ENCODE measurements at places on chromosomes 5 and 9. TPM values are rescaled to one million over a fixed set of nuclear protein-coding genes. Genes with fewer than 3 reads are reported as not detected.

DNA sequence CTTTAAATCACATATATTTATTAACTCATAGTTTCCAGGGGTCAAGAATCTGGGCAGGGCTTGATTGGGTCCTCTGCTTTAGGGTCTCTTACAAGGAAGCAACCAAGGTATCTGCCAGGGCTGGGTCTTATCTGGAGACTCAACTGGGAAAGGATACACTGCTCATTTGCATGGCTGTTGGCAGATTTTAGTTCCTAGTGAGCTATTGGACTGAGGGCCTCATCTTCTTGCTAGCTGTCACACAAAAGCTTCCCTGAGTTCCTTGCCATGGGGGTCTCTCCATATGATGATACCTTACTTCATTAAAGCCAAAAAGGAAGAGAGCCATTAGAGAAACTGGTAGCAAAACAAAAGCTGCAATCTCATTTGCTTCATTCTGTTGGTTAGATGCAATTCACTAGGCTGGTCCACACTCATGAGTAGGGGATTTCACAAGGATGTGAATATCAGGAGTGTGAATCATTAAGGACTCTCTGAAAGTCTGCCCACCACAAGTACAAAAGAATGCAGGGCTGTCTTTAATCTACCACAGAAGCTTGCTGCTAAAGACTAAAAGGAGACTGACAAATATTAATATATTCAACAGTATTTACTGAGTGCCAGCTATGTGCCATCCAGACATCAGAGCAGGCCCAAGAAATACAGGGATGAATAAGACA lies 42.0 kb upstream of the TIMD4 start:
- DNase-seq, result no peak

DNA sequence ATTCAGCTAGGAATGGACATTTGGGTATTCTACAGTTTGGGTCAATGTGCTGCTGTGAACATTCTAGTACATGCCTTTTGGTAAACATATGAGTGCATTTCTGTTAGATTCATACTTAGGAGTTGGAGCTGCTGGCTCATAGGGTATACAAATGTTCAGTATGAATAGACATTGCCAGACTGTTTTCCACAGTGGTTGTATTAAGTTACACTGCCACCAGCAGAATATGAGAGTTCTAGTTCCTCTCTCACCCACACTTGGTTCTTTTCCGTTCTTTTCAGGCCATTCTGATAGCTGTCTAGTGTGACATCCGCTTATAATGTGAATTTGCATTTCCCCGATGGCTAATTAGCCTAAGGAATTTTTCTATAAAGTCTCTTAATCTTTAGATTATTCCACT lies 25.0 kb downstream of the STOM start:
- no peak for DNase-seq

DNA sequence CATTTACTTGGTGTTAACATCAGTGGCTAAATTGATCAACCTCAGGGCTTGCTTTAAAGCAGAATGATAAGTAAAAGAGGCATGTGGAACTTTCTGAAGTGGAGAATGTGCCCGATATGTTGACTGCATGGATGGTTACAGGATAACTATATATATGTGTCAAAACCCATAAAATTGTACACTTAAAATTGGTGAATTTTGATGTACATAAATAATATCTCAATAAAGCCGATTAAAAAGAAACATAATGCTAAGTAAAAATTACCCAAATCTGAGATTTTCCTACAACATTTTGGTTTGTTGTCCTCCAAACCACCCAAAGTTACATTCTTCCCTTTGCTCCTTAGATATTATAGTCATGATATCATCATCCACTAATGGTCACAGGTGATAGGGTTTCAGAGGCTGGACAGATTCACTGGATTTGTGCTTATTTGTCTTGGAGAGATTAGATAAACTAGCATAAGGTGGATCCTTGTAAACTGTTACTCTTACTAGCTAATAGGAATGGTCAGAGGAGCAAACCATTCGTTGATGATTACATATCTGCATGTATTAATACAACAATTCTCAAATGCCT lies 119.7 kb upstream of the RPS23 start:
- DNase-seq, result no peak

DNA sequence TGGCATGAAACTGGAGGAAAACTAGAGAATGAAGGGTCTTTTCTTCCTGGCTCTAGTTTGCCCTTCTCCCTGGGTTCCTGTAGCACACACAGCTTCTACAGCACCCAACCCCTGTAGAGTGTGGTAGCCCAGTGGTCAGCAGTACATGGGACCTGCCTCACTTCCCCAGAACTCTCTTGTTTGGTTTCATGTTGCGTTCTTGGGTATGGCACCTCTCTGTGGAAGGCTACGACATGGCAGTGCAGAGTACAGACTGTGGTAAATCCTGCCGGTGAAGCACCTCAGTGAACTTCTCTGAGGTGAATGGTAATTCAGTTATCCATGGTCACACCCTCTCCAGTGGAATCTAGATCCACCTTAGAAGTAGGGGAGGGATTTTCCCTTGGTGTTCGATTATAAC lies 105.5 kb downstream of the TLR4 start:
- no peak for DNase-seq

STK10 gene
- 32.5 TPM for total RNA-seq

GRCh38 chr5:14699807-14700400 lies 35.4 kb downstream of the OTULIN start:
- no peak for DNase-seq

EIF4E1B gene
- total RNA-seq, result 1.6 TPM

DNA sequence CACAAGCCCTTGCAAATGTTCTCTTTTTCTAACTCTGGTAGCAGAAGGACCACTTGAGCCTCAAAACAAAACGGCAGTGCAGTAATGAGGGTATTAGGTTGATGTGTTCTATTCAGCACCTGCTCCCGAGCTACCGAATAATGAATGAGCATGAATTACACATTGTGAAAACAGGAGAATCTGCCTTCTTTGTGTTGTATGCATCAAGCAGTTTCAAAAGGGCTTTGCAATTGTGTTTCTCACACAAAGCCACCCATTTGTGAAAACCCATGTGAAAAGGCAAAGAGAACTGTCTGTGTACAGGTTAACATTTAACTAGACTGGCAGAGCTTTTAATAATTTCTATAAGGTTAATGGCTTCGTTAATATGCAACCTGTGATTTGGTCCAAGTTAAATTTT lies 97.8 kb downstream of the STK32A start:
- DNase-seq, result no peak

REEP2 gene
- 0.88 TPM for total RNA-seq

DNA sequence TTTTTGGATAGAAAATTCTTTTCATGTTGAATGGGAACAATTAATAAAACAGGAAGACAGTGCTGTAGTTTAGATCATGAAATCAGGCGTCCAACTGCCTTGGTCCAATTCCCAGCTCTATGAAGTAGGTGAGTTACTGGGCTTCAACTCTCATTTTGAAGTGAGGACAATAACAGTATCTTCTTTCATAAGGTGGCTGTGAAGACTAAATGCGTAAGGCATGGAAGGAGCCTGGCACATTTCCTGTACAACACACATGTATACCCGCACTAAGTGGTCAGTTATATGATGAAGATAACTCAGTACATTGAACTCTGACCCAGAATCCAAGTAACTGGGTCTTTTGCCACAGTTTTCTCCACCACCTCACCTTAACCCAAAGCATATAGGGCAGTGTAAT lies 120.6 kb downstream of the MED27 start:
- DNase-seq, result no peak

PFN3 gene
- total RNA-seq, result not detected

PDLIM4 gene
- total RNA-seq, result 71.4 TPM

GRCh38 chr9:15249042-15249818 lies 57.8 kb downstream of the TTC39B start:
- DNase-seq, result no peak

- no peak for DNase-seq
These were observed 14.6 kb downstream of the HK3 start for GRCh38 chr5:176884571-176884890.

CCDC180 gene
- total RNA-seq, result 5.4 TPM

- no peak for DNase-seq
These were observed 6.7 kb upstream of the ZCCHC10 start for GRCh38 chr5:133032852-133033742.

GRCh38 chr5:11139217-11139865 lies 378.3 kb upstream of the DAP start:
- DNase-seq, result no peak

- no peak for DNase-seq
These were observed 384.0 kb downstream of the SPOCK1 start for GRCh38 chr5:137115152-137115551.

BARX1 gene
- not detected for total RNA-seq

ZFP2 gene
- total RNA-seq, result 2.1 TPM

- no peak for DNase-seq
These were observed 14.5 kb upstream of the ROPN1L start for GRCh38 chr5:10427201-10427600.

DNA sequence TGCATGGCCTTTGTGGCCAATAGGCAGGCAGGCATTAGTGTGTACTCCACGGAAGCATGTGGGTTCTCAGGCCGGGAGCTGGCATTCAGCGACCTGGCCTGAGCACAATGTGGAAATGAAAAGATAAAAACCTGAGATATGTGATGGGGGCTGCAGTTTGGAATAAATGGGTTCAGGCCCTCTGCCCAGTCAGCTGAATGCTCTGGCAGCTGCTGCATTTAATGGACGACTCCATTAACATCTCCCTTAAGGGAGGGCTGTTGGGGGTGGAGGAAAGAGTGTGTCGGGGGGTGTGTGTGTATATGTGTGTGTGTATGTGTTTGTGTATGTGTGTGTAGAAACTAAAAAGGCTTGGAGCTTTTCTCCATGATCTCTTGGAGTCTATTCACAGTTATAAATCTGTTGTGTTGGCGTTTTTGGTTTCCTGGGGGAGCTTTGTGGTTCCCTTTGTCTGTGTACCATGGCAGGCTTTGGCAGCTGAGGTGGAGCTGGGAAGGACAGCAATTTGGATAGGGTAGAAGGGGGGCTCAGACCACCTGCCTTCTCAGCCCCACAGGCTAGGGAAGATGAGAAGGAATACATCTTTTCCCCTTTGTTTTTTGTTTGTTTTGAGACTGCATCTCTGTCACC lies 27.3 kb upstream of the HSPA9 start:
- no peak for DNase-seq

GRCh38 chr9:3762076-3762475 lies 236.3 kb upstream of the RFX3 start:
- DNase-seq, result no peak

GRCh38 chr5:151475388-151475787 lies 28.0 kb downstream of the SLC36A1 start:
- no peak for DNase-seq

DNA sequence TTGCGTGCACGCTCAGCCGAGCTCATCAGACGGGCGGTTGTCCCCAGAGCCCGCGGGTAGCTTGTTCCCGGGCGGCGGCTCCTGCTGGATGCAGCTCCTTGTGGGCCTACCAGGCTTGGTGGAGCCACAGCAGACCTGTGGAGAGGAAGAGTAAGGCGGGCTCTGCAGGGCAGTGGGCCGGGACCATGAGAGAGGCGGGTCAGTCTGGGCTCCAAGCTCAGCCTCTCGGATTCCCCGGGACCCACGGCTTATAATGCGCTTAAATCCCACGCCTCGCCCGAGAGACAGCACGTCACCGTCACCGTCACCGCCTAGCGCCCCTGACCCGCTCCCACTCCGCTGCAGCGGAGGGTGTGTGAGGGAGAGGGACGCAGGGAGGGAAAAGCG lies 1.9 kb upstream of the ANKRD18A start:
- no peak for DNase-seq

DNA sequence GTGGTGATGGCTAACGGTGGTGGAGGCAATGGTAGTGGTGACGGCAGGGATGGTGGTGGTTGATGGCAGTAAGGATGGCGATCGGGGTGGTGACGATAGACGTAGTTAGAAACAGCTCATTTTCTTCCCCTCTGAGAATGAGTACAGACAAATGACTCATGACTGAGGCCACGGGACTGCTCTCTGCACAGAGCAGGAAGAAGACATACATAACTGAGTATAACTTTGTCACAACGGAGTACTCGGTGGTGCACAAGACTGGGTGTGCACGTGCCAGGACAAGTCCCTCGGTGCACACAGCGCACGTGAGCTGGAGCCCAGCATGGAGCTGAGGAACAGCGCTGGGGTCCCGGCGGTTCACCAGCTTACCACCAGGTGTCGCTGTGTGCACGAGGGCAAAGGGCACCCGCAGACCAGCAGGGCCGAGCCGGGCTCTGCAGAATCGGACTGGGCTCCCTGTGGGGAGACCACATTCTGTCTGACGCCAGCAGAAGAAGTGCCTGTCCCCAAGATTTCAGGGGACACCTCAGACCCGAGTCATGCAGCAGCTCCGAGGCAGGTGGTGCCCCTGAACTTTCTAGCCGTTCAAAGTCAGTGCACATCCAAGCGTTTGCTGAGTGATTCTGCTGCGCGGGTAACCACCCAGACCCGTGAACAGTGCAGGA lies 188.6 kb downstream of the FSTL4 start:
- DNase-seq, result peak; percentile 69

DNA sequence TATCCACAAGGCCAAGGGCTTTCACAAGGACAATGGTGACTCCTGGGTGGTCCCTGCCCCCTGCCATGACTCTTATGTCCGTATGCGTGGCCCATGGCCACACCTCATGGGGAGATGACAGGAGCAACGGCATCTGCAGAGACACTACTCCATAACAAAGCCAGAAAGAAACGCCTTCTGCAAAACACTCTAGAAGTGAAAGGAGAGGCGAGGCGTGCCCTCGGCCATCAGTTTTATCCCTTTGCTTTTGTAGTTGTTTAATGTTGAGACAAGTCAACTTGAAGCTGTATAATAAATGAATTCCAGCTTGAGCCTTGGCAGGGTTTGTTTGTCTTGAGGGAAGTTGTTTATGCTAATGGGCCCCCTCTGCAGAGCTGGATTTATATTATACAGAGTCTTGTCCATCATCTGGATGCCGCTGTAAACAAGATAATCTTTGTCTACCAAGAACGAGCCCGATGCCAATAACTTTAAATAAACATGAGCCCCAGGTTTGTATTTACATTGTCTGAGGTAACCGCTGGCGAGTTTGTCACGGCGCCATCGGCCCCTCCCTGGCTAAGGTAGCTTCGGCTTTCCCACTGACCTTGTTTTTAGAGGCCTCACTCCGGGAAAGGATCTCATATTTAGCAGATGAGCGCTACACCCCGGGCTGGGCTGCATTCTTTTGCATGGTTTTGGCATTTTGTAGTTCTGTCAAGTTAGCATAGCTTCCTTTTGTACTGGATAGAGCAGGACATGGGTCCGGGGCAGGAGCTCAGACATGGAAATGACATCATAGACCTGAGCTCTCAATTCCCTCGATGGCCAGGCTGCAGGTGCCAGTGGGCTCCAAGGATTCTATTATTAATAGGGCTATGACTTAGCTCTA lies 165.3 kb downstream of the ERCC6L2 start:
- no peak for DNase-seq

TGFBR1 gene
- total RNA-seq, result 35.4 TPM

DNA sequence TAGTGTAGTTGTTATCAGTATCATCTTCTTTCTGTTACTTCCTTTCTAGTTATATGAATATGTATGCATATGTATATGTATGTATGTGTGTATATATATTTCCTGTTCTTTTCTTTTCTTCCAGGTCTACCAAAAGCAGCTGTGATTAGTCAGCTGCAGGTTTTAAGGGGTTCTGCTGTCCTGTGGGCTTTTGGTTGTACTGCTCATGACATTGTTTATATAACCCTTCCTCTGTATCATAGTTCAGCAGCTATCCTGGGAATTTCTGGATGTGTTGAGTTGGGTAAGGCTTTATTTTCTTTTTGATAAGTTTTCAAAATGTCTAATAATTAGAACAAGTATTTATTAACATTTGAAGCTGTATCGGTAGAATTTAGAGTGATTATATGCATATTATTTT lies 23.2 kb downstream of the SLC27A6 start:
- DNase-seq, result no peak

GRCh38 chr5:141681295-141681694 lies 735 bp downstream of the ARAP3 start:
- no peak for DNase-seq

DNAJB5 gene
- 6.9 TPM for total RNA-seq

- DNase-seq, result no peak
These were observed 63.1 kb downstream of the RNF38 start for GRCh38 chr9:36337002-36337401.
